ELR (cell line): ENCODE measurements at places on chromosomes 1 and 21.
A peak's percentile ranks its signal among the peaks of the same experiment; 100 is the strongest.

GRCh38 chr1:231629132-231629531 lies 2.5 kb downstream of the DISC1 start:
- DNase-seq, result peak; percentile 37

DNA sequence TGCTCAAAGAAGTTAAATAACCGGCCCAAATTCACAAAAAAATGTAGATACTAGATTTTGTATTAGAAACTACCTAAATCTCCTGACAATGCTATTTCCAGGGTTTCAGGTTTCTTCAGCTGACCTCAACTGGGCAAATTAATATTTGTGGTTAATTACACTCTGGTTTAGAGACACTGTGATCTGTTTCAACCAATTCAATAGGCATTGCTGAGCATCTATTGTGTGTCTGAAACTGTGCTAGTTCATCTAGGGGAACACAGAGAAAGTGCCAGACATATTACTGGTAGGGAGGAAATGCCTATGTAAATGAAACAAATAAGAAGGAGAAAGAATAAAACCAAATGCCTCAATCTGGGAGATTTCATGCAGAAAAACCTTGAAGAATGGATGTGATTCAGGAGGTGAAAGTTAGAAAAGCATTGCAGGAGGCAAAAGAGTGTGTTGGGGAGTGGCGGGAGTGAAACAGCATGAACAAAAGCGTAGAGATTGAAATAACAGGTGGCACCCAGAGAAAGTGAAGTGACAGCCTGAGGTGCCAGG lies 51.3 kb upstream of the IVNS1ABP start:
- no peak for DNase-seq

DNA sequence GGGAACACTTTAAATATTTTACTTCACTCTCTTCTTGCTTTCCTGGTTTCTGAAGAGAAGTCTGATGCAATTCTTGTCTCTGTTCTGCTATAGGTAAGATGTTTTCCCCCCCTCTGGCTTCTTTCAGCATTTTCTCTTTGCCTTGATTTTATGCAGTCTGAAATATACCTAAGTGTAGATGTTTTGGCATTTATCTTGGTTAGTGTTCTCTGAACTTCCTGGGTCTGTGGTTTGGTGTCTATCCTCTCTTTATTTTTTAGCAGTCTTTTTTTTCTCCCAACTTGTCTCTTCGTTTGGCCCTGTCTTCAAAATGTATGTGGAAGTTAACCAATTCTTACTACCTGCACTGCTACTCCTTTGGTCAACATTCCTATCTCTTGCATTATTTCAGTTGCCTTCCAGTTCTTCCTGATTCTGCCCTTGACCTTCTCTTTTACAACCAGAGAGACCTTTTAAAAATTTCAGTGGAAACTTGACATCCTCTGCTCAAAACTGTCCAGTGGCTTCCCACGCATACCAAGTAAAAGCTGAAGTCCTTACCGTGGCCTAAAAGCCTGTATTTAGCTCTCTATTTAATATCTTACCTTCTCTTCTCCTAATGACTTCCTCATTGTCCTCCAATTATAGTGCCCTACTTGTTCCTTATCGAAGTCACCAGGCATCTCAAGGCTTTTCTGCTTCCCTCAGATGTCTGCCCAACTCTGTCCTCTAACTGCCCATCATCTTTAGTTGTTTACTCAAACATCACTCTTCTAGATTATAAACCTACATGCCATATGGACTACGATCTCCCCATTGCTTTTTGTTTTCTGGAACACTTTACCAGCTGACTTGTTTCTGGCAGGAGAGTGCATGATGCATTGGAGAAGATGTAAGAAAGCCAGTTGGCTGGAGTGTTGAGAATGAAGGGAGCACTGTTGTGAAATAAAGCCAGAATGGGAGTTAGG lies 40.9 kb downstream of the RAP1A start:
- DNase-seq, result no peak

- DNase-seq, result peak; percentile 92
Observed at GRCh38 chr1:172154551-172154950, 265.9 kb upstream of the C1orf105 start.

GRCh38 chr1:16141573-16142336 lies 14.1 kb downstream of the EPHA2 start:
- DNase-seq, result no peak

DNA sequence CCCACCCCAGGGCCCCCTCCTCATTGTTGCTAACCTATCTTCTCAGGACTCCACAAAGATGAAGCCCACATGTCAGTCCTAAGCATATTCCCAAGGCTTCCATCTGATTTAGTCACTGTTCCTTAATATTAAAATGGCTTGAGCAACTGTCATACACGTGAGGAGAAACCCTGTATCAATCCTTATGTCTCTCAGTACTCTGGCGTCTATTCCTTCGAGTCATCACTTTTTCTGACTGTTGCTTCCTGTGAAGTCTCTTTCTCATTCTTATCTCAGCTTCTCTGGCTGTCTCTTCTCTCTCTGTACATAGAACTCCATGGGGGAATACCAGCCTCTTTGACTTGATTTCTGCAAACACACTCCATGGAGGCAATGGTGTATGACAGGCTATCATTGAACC lies 98.4 kb downstream of the C4BPA start:
- no peak for DNase-seq

DNA sequence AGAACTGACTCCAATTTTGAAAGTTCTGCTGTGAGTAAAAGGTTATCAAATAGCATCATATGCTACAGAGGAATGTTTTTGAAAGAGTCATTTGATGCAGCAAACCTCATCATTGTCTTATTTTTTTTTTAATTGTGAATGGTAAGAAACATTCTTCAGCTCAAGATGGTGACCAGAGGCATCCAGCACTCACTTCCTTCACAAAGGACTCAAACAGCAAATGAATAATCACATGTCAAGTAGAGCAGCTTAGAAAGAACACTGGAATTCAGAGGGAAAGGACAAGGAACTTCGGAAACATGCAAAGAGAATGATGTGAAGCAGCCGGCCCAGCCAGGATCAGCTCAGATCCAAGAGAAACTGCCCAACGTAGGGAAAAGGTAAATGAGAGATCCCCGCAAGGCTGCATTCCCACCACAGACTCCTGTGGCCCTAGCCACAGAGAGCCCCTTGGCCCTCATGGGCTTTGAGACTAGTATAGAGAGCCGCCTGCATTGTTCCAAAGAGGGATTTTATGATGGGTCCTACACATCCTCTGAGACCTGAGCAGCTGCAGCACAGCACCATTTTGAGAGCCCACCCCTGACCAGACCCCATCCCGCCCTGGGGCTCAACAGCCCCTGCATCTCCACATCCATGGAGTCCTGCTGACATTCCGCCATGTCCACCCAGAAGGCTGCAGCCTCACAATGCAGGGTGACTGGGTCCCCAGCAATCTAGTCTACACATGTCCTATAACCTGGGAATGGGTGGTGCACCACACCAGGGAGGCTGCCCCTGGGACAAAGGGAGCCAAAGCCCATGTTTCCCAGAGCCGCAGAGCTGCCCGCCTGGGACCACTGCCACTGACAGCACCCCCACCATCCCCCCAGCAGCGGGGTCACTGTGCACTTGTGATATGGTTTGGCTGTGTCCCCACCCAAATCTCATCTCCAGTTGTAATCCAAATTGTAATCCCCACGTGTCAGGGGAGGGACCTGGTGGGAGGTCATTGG lies 21.2 kb upstream of the UTS2 start:
- DNase-seq, result no peak

DNA sequence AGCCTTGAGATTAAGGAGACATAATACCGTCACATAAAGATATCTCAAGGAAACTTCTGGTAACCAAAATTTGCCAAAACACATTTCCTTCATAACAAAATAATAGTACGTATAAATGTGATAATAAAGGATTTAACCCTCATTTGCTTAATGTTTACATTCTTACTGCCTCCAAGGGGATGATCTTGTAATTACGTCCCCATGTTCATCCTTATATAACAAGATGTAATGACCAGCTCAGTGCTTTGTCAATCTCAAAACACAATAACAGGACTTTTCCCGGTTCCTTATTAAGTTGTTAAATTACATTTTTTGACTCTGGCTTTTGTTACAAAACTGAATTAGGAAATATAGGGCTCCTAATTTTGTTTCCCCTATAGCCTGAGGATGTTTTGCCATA lies 41.3 kb upstream of the UHMK1 start:
- peak; percentile 13 for DNase-seq

GRCh38 chr21:43644609-43645008 lies 14.7 kb downstream of the HSF2BP start:
- peak; percentile 51 for DNase-seq

- DNase-seq, result peak; percentile 74
Observed at GRCh38 chr1:165408518-165408917, 36.4 kb downstream of the RXRG start.

GRCh38 chr1:236608930-236609726 lies 4.8 kb upstream of the HEATR1 start:
- DNase-seq, result peak; percentile 74

DNA sequence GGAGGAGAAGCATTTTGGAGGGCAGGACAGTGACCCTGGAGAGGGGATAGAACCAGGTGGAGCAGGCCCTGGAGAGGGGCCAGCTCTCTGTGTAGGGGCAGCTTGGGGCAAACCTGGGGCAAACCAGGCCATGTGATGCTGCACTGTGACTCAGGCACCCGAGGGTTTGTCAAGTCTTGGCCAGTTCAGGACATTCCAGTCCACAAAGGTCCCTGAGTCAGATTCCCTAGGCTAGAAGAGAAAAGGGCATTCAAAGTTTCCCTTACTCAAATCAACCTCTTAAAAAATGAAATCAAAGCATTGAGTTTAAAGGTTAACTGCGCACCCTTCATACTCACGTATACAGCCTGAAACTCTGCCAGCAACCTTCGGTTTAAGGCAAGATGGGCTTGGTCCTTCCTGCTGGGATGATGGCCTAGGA lies 25.2 kb upstream of the PLA2G2C start:
- DNase-seq, result peak; percentile 6

DNA sequence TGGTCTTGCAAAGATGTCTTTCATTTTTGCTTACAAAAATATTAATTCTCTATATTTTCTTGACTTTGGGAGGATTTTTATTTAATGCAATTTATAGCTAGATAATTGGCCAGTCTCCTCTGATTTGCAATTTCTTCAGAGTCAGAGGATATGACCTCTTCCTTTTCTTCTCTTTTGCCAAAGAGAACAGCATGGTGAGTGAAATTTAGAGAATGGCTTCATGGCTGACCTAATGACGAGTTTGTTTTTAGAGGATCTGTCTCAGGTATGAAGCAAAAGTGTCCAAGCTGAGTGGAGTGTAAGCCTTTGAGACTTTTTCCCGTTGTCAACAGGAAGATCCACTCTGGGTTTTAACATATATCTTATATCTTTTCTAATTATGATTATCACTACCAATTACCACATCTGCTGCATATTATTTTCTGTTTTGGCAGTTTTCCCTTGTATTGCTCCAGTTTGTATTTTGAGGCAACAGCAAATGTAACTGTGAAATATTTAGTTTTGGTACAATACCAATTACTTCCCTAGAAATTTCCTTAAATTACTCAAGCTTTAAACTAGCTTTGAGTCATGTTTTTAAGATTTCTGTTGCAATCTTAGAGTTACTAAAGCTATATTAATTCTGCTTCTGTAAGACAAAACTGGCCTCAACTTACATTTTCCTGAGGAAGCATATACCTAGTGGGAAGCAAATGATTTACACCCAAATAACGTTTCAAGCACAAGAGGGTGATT lies 332.8 kb upstream of the ZRANB2 start:
- DNase-seq, result no peak

DNA sequence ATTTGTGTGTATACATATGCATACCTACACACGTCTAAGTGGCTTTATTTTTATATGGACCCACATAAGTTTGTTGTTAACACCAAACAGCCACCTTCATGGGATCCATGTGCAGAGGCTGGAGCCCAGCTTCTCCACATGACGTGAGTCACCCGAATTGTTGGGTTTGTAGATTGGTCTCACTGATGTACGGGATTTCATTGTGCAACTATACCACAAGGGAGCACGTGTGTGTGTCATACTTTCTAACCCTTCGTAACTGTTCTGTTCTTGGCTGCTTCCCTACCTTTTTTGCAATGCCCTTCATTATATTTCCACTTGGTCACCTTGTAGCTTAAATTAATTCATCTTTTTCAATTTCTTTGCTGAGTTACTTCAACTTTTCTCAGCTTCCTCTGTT lies 21.0 kb downstream of the SPRTN start:
- peak; percentile 96 for DNase-seq

GRCh38 chr1:77056525-77056924 lies 162.7 kb downstream of the PIGK start:
- DNase-seq, result no peak

DNA sequence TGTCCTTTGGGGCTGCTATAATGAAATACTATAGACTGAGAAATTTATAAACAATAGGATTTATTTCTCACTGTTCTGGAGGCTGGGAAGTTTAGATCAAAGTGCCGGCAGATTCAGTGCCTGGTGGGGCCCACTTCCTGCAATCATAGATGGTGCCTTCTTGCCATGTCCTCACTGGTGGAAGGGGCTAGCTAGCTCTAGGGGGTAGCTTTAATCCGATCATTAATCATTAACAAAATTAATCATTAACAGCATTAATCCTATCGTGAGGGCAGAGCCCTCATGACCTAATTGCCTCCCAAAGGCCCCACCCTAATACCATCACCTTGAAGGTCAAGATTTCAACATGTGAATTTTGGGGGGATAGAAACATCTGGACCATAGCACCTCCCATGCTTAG lies 124.3 kb downstream of the TRABD2B start:
- DNase-seq, result no peak

GRCh38 chr1:221149111-221149510 lies 269.9 kb downstream of the HLX start:
- no peak for DNase-seq

DNA sequence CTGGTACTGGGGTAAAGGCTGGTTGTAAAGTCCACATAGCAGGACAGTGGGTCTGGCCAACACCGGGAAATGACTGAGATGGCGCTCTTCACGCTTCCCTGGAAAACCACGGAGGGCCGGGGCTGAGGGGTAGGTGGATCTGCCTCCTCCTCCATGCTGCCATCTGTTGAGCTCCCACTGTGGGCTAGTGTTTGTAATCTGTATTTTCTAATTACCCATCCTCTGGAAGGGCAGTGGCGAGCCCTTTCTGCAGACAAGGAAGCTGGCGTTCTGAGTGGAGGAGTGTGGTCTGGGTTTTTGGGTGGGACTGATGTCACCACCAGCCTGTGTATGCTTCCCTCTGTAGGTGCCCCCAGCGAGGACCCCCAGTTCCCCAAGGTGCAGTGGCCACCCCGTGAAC lies 34.1 kb upstream of the LHX4 start:
- DNase-seq, result no peak

DNA sequence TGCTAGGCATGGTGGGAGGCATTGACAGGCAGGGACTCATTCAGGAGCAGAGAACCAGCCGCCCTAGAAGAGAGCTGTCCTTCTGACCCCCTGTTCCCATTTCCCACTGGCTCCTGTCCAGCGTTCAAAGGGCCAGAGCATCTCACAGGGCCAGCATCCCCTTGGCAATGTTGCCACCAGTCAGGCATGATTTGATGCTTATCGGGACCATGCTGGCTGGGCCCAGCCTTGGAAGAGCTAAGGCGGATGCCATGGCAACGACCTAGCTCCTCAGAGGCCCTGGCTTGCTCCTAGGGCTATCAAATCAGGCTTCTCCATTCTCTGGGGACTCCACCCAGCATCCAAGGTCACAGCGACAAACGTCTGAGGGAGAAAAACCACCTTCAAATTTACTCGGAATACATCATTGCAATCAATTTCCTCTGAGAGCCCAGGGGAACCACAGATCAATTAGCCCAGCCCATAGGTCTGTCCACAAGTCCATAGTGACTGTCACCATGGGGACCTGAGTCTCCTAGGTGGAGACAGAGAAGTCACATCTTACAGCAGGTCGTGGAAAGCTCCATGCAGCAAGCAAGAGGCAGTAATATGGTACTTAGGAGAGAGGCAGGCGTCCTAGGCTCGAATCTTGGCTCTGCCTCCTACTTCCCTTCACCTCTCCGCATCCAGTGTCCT lies 14.1 kb upstream of the VWA5B1 start:
- DNase-seq, result no peak
